ENCODE measurements at places on chromosomes 4 and X.

GRCh38 chr4:75512386-75513211, 1.6 kb downstream of the RCHY1 start:
- no peaks in the 10 kb centered on the region for H3K27me3 ChIP-seq
- peaks cover 28% of the 10 kb centered on the region for H3K36me3 ChIP-seq
- H3K27ac ChIP-seq, result no peak overlapping the region
- peaks cover 9% of the 10 kb centered on the region for H3K4me1 ChIP-seq
- no peak for DNase-seq
- no peak overlapping the region for H3K4me3 ChIP-seq

- DNase-seq, result peak; percentile 22
- peak overlapping the region; percentile 56 for H3K27ac ChIP-seq
- peak overlapping the region; percentile 33 for H3K4me3 ChIP-seq
- no peaks in the 10 kb centered on the region for H3K36me3 ChIP-seq
Observed at GRCh38 chrX:100994352-100995281, 25.1 kb downstream of the ARL13A start.

GRCh38 chr4:110196206-110196870, 2.1 kb downstream of the ELOVL6 start:
- H3K27me3 ChIP-seq, result no peaks in the 10 kb centered on the region
- H3K27ac ChIP-seq, result peak overlapping the region; percentile 67
- peak overlapping the region; percentile 79 for H3K4me3 ChIP-seq

DNA sequence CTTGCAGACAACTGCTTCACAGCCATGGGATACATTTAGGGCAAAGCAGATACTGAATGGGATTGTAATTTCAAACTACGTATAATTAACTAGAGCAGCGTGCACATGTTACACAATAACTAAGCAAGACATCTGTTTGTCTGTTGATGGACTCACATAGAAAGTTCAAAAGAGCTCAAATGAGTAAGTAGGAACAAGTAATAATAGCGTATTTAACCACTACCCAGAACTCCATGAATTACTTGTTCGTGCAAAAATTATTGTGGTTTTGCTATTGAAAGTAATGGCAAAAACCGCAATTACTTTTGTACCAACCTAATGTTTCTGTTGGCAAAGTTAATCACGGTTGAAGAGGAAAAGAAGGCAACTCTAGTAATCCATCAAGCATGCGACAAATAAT, 825.4 kb downstream of the PCDH18 start:
- no peaks in the 10 kb centered on the region for H3K27me3 ChIP-seq
- no peak overlapping the region for H3K27ac ChIP-seq
- H3K4me3 ChIP-seq, result no peak overlapping the region
- DNase-seq, result no peak

DNA sequence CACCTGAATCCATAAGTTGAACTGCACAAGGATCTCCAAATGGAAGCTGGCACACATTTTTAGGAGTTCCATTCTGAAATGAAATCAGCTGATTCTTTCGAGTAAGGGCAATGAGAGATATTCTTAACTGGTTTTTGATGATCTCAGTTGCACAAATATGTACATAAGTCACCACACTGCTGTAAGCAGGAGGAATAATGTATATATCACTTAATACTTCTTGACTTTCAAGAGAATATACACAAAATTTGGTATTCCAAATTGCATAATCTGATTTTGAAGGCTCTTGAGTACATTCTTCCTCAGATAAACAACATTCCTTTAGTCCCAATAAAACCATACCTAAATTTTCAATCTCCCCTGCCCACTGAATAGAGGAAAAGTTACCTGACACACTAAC, 8.2 kb downstream of the FANCB start:
- no peaks in the 10 kb centered on the region for H3K27me3 ChIP-seq
- H3K27ac ChIP-seq, result no peak overlapping the region
- DNase-seq, result no peak
- no peak overlapping the region for H3K4me3 ChIP-seq
- peaks cover 13% of the 10 kb centered on the region for H3K36me3 ChIP-seq
- no peaks in the 10 kb centered on the region for H3K4me1 ChIP-seq
